Mesothelial cell of epicardium (in vitro differentiated cells): ENCODE measurements at places on chromosomes 13 and 19.

GRCh38 chr19:13149628-13150186 is 468 bp downstream of the STX10 start:
- peaks cover 18% of the 10 kb centered on the region for H3K4me1 ChIP-seq
- H3K4me3 ChIP-seq: peak overlapping the region; percentile 100
- H3K27me3 ChIP-seq: no peaks in the 10 kb centered on the region
- peak overlapping the region; percentile 100 for H3K27ac ChIP-seq

- no peaks in the 10 kb centered on the region for H3K36me3 ChIP-seq
- no peak overlapping the region for H3K4me3 ChIP-seq
- H3K4me1 ChIP-seq: no peaks in the 10 kb centered on the region
- DNase-seq: no peak
- no peaks in the 10 kb centered on the region for H3K27me3 ChIP-seq
Measured at GRCh38 chr19:41531438-41532311, 44.3 kb upstream of the CEACAM21 start.

DNA sequence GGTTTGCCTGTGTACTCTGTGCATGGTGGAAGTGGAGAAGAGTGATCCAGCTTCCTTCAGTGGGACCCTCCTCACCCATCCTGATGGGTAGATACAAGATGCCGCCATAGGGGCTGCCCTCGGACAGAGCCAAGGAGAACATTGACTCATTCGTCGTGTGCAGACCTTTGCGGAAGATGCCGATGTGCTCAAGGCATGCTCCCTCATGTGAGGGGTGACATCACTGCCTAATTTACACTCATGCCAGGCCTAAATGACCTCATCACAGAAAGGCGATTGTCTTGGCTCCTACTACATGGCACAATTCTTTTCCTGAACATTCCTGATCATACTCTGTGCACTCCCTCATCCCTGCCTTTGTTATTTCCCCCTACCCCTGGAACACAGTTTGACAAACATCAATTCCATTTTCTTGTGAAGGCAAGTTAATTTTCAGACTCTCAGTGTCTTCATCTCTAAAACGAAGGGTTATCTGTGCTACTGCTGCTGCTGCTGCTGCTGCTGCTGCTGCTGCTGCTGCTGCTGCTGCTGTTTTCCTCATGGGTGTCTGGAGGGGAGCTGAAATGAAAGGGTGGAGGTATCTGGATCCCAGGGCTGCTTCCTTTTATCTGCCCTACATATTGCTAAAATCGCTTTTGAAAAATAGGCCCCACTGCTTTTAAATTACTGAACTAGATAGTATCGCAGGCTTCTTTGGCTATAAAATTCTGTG is 146.5 kb upstream of the ARGLU1 start:
- H3K36me3 ChIP-seq: peaks cover 9% of the 10 kb centered on the region
- no peak overlapping the region for H3K27ac ChIP-seq
- no peaks in the 10 kb centered on the region for H3K27me3 ChIP-seq
- H3K4me3 ChIP-seq: no peak overlapping the region

DNA sequence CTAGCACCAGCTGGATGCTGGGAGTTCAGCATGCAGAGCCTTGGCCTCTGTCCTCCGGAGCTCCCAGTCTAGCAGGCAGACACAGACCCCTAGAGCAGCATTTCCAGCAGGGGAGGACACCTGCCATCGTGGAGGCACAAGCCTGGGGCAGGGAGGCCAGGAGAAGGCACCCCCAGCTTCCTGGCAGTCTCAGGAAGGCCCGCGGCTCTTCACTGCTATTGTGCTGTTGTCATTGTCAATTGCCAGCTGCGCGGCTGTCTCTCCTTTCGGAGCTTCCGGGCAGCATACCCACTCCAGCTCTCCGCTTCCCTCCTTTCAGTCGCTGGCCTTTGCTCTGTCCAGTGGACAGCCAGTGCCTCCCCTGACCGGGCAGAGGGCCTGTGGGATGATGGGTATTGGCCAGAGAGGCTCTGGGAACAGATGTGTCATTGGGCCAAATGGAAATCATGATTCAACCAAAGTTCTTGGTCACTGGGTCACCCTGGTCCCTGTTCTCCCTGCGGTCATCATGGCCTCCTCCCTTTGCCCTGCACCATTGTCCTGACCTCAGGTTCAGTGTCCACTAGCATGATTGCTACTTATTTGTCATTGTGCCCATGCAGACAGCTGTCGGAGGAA is 93.0 kb downstream of the SLC7A1 start:
- H3K4me1 ChIP-seq: no peaks in the 10 kb centered on the region
- peaks cover 36% of the 10 kb centered on the region for H3K27me3 ChIP-seq

- H3K27ac ChIP-seq: no peak overlapping the region
- H3K4me3 ChIP-seq: no peak overlapping the region
- DNase-seq: no peak
- no peaks in the 10 kb centered on the region for H3K27me3 ChIP-seq
Measured at GRCh38 chr19:4821265-4821664, 10.2 kb downstream of the TICAM1 start.
